ENCODE measurements at places on chromosomes 3 and 15.

GRCh38 chr3:128763967-128764366, 38.0 kb downstream of the RAB7A start:
- DNase-seq, result no peak

GRCh38 chr3:30948426-30948825, 54.0 kb upstream of the GADL1 start:
- no peak for DNase-seq

- DNase-seq, result no peak
These were observed 182.7 kb upstream of the GADL1 start for GRCh38 chr3:31077021-31077601.

- no peak for DNase-seq
These were observed 25.0 kb downstream of the MIX23 start for GRCh38 chr3:122357828-122358702.

DNA sequence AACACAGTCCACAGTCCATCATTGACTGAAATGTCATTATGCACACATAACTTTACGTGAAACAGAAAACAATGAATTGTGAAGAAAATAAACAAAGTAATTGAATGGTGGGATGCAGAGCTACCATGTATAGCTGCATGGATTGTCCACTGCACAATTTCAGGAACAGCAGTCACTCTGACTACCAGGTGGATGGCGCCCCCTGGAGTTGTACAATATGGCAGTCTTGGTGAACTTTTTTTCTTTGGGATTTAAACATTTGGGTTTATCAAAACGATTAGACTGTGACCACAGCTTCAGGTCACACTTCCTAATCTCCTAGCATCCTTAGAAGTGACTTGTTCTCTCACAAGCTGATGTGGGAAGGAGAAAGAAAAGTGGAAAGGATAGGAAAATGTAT, 48.9 kb upstream of the TCF12 start:
- DNase-seq, result no peak

- no peak for DNase-seq
These were observed 59.3 kb upstream of the CHMP2B start for GRCh38 chr3:87167628-87168456.

DNA sequence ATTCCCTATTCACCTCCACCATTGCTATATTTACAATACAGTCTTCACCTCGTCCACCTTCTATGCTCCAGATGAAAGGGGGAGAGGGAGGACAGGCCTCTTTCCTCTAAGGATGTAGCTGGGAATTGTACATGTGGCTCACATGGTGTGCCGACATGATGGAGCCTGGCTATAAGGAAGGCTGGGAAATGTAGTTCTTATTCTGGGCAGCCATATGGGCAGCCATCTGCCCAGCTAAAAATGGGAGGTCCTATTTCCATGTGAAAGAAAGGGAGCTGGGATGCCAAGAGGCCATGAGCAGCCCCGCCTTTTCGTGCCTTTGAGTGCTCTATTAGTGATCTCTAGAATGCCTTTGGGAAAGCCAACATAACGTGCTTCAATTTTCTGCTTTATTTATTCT, 27.1 kb upstream of the MGLL start:
- DNase-seq, result no peak

DNA sequence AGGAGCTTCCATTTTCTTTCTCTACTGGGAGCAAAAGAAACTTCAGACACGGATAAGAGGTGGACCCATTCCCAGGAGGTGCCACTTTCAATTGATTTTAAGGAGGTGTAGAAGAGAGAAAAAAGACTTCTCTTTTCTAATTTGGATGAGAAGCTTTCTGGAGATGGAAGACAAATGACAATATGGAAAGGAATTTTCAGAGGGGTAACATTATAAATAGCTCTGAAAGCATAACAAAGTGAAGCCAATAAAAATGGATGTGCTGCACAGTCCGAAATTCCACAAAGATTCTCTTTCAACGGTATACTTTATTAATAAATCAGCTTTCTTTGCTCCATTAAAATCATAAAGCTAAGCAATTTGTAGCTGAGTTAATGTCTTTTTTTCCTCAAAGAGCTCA, 607.2 kb upstream of the MDFIC2 start:
- no peak for DNase-seq

DNA sequence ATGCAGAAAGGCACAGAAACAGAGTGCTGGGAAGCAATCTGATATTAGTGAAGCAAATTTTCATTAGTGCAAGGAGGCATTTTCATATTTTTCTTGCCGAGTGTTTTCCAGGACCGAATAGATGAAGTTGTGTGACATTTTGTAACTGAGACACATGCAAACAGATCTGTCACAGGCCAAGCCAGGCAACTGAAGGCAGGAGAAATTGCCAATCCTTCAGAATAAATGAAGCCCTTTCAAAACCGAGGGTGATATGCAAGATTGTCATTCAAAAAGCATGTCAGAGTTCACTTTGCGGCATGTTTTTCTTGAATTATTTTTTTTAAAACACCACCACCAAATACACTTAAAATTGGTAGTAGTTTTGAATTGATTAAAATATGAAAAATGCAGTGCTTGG, 6.2 kb downstream of the LMOD3 start:
- no peak for DNase-seq

DNA sequence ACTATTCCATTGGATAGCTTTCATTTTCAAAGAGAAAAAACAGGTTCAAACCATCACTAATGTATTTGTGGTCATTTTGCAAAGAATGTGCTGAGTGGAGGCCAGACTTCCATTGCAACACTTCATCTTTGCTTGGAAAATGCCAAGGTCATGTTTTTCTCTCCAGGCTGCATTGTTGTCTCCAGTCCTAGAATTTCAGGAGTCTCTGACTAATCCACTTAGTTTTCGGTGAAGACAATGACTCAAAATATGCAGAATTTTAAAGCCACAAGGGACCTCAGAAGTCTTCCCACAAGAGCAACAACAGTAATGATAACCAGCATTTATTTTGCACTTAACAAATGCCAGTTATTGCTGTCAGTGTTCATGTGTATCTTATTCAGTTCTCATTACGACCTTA, 277.0 kb downstream of the RYR3 start:
- DNase-seq, result no peak

DNA sequence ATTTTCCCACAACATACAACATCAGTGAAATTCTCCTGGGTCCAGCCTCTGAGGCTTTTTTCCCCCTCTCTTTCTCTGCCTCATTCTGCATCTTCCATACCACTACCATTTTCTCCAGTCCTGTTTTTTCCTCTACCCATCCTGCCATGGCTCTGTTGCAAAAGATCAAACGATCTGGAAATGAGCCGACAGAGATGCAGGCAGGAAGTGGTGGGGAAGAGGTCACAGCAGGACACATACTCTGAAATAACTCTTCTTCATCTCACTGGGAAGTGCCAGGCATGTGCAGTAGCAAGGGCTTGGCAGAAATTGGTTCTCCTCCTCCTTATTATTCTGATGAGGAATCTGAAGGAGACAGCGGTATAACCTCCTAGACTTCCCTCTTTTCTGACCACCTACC, 114.3 kb downstream of the CORO2B start:
- no peak for DNase-seq

- DNase-seq, result no peak
These were observed 41.7 kb downstream of the OXSM start for GRCh38 chr3:25831578-25831977.

- DNase-seq, result no peak
These were observed 231.9 kb downstream of the NSUN3 start for GRCh38 chr3:94294806-94295205.

DNA sequence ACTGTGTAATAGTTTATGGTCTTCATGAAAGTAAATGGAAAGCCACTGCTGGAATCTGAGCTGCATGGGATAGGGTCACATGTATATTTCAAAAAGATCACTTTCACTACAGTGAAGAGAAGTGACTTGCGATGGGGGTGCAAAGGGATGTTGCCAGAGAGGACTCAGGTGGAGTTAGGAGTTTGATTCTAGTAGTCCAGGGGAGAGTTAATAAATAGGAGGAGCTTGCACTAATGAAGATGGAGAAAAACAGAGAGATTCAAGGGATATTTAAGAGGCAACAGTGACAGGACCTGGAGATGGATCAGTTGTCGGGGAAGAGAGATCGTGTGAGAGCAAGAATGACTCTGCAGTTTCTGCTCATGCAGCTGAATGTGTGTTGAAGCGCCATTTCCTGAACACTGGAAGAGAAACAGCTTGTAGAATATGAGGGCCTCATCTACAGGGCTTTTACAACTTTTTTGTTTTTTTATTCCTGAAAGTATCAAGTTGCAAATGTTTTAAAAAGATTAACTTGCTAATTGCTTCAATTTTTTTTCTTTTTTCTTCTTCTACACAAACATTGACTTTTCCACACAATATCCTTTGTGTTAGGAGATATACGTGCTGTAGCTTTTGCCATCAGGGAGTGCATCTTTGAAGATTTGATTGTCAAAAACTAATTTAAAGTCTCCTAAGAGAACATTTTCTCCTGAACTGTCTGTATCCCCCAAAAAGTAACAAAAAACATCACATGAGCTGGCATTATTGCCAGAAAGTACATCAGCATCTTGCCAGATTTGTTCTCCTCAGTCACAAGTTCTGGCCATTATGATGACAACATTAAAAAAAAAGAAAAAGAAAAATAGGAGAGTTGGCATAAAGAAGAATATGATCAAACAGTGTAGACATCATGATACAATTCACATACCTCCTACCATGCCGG, 37.5 kb downstream of the SETMAR start:
- DNase-seq, result no peak

- no peak for DNase-seq
These were observed 405.9 kb upstream of the TBL1XR1 start for GRCh38 chr3:177603148-177603603.

- DNase-seq, result no peak
These were observed 123.7 kb upstream of the SPRED1 start for GRCh38 chr15:38128921-38129320.

GRCh38 chr3:182136008-182136910, 424.5 kb downstream of the SOX2 start:
- no peak for DNase-seq

DNA sequence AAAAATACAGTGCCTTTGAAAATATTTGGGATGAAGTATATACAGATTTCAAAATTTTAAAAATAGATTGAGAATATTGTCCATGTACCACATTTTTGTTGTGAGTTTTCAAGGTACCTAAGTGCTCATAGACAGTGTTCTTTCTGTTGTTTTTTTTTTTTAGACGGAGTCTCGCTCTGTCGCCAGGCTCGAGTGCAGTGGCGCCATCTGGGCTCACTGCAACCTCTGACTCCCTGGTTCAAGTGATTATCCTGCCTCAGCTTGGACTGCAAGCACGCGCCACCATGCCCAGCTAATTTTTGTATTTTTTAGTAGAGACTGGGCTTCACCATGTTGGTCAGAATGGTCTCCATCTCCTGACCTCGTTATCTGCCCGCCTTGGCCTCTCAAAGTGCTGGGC, 223.9 kb downstream of the MCTP2 start:
- DNase-seq, result no peak

GRCh38 chr15:51936105-51936478, 35.5 kb downstream of the LEO1 start:
- no peak for DNase-seq

DNA sequence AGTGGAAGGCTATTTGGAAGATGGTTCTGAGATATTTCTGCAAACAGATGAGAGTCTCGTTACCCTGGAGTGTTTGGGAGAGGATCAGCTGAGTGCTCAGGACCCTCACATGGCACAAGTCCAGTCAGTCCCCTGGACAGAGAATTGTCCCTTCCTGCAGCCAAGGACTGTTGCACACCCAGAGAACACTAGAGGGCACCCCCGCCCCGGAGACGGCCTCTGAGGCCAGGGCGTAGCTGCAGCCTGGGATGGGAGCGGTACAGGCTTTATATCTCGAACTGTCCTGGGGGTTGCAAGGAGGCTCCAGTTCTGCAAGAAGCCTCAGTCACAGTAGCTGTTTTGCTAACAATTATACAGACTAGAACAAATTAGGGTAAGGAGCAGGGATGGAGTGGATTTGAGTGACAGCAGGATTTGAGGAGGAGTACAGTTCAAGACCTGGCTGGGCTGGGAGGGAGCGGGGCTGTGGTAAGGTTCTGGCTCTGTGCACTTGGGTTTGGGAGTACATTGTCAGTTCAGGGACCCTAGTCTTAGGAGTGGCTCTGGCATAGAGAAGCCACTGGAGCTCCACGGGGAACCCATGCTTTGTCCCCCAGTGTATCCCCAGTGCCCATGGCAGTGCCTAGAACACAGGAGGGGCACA, 67.6 kb upstream of the HACD2 start:
- no peak for DNase-seq

GRCh38 chr3:142081178-142081577, 68.2 kb downstream of the TFDP2 start:
- no peak for DNase-seq

DNA sequence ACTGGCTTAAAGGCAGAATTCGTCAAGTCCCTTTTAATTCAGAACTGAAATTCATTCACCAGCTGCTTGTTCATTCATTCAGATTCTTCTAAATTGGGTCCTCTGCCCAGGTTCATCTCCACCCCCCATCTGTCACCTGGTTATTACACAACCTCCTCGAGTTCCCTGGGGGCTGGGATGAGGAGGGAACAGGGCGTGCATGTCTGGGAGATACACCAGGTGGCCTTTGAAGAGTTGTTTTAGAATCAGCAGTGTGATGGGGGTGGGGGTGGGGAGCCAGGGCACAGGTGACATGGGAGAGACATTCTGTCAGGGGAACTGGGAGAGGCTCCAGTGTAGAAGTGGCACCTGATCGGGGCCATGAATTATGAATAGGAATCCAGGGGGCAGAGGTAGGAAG, 8.2 kb downstream of the SNX33 start:
- no peak for DNase-seq

DNA sequence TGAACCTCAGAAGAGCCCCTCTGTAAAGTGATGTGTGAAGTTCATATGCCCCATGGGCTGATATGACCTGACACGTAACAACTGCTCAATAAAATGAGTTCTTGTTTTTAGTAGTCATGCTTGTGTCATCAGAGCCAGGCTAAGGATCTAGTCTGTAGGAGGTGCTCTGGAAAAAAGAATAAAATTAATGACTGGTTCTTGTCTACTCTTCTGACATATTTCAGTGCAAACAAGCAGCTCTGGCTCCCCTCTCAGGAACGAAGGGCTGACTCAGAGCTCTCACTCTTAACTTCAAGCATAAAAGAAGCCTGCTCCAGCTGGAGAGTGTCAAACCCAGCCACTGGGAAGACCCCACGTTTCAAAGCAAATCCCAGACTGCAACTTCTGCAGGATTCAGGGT, 77.0 kb downstream of the LRIG1 start:
- DNase-seq, result no peak

DNA sequence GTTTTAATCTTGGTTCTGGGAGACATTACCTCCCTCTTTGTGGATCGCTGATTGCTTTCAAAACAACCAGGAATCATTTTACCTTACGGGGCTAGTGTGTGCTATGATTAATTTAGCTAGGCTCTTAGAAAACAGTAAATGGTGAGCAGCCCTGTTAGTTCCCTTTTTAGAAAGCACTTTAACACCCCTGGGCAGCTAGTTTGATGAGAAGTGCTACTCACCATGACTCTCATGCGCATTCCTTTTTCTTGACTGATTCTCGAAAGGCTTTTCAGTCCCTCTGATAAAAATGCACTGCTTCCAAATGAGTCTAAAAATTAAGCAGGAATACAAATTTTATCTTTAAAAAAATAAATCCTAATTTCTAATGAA, 75.3 kb upstream of the LEKR1 start:
- no peak for DNase-seq

Measured in T-helper 9 cell (primary cell).